ENCODE measurements at places on chromosomes 3 and 15.

DNA sequence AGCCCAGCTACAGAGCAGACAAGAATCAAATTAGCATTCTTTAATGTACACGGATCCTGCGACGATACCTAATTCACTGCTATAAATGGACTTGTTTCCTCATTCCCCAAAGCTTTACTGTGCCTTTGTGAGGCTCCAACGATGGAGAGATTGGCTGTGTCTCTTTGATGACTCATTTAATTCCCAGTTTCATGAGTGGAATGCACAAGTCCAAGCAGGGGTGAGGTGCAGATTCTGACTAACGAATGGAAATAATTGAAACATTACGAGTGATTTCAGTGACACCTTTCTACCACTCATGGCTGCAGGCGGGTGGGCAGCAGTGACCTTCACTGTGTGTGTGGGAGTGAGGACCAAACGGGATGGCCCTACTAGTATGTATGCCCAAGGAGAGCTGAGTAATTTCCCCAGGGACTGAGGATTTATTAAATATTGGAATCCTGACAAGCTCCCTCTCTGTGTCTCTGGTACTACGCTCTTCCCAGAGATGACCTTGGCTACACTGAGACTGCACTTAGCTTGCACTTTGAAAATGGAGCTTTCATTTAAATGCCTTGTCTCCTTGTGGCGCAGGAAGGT, 156.7 kb downstream of the CACNA2D3 start:
- no peak for DNase-seq

GRCh38 chr3:156383441-156384025, 171.4 kb downstream of the SSR3 start:
- no peak for DNase-seq

DNA sequence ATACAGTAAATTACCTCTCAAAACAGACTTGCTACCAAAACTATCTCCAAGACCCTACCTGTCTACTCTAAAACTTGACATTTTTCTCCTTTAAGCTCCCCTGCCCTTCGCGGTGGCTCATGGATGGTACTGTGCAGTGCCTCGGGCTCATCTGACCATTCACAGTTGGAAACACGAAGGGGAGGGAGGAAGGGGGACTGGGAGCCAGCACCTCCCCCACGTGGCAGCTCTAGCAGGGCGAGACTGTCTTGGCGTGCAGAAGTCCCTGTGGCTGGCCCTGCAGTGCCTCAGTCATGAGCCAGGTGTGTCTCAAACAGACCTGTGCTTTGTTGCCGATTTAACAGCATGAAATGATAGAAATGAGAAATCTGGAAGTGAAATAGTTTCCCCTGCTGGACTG, 372.0 kb downstream of the GABRG3 start:
- no peak for DNase-seq

- DNase-seq, result no peak
These were observed 80.8 kb downstream of the GSK3B start for GRCh38 chr3:120013481-120013880.

GRCh38 chr15:75193976-75194375, 7.7 kb upstream of the C15orf39 start:
- no peak for DNase-seq

GRCh38 chr3:152656214-152656971, 178.5 kb upstream of the P2RY1 start:
- no peak for DNase-seq

GRCh38 chr15:101320501-101321052, 25.5 kb upstream of the SNRPA1 start:
- DNase-seq, result peak; percentile 85

GRCh38 chr15:25731411-25731810, 131.7 kb downstream of the ATP10A start:
- no peak for DNase-seq

All from activated CD4-positive, alpha-beta T cell treated with anti-CD3 and anti-CD28 coated beads, Interleukin-2, amount 50 U/mL, for 16 hours (primary cell).